Thoracic aorta (tissue), 2 donors: ENCODE measurements at places on chromosomes 12 and 14.

- DNase-seq: no peak
These were observed 202.4 kb upstream of the AMIGO2 start for GRCh38 chr12:47282206-47282605.

DNA sequence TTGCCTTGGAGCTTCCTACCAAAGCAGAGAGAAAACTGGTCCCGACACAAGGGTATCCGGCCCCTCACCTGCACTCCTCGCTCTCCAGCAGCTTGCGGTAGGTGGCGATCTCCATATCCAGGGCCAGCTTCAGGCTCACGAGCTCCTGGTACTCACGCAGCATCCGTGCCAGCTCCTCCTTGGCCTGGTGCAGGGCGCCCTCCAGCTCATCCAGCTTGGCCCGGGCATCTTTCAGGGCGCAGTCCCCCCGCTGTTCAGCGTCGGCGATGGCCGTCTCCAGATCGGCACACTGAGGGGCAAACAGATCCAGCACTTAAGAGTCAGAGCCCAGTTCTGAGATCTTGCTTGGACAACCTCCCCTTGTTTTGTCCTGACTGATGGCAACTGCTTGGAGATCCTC is 13.7 kb downstream of the KRT72 start:
- no peak for DNase-seq

DNA sequence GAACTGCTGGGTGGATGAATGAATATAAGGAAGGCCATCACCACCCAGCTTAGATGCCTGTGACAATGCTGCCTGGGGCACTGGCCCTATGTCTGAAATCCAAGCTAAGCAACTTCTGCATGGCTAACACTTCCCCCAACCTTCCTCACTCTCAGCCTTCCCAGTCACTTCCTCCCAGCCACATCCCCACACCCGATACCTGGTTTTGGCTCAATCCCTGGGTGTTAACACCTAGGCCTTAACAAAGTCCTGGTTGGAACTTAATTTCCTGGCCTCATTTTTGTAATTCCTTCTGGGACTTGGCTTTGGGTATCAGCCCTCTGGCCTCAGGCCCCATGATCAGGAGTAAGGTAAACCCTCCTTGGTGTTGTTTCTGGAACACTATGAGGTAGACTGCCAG is 110.0 kb downstream of the EFCAB11 start:
- no peak for DNase-seq

DNA sequence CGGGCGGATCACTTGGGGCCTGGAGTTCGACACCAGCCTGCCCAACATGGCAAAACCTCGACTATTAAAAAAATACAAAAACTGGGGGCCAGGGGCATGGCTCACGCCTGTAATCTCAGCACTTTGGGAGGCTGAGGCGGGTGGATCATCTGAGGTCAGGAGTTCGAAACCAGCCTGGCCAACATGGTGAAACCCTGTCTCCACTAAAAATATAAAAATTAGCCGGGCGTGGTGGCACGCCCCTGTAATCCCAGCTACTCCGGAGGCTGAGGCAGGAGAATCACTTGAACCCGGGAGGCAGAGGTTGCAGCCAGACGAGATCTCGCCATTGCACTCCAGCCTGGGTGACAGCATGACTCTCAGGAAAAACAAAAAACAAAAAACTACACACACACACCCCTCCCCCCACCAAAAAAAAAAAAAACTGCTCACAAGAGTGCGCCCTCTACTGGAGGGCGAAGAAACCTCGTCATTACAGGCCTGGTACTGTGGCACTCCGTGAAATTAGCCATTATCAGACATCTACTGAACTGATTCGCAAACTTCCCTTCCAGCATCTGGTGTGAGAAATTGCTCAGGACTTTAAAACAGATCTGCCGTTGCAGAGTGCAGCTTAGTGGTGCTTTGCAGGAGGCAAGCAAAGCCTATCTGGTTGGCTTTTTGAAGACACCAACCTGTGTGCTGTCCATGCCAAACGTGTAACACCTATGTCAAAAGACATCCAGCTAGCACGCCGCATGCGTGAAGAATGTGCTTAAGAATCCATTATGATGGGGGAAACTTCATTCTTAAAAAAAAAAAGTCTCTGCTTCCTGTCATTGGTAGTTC is 7.7 kb downstream of the PPP1R3E start:
- DNase-seq: no peak

DNA sequence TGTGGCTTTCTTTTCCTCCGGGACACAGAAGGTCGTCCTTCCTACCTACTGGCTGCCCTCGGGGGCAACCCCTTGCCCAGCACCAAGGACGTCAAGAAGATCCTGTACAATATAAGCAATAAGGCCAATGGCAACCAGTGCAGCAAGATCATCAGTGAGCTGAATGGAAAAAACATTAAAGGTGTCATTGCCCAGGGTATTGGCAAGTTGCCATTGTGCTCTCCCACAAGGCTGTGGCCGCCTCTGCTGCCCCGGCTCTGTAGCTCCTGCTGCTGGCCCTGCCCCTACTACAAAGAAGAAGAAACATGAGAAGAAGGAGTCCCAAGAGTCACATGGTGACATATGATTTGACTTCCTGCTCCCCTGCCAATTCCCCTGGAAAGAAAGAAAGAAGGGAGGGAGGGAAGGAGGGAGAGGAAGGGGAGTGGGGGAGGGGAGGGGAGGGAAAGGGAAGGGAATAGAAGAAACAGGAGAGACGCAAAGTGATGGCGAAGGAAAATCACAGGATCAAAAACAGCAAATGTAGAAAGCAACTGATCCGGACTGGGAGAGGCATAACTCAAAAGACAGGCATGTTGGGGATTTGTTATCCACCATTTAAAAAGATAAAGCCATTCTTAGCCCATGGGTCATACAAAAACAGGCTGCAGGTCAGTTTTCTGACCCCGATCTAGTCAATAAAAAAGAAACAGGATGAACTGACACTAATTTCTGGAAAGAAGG is 61.3 kb upstream of the RESF1 start:
- no peak for DNase-seq

GRCh38 chr14:25111061-25111601 is 61.2 kb upstream of the STXBP6 start:
- DNase-seq: no peak

DNA sequence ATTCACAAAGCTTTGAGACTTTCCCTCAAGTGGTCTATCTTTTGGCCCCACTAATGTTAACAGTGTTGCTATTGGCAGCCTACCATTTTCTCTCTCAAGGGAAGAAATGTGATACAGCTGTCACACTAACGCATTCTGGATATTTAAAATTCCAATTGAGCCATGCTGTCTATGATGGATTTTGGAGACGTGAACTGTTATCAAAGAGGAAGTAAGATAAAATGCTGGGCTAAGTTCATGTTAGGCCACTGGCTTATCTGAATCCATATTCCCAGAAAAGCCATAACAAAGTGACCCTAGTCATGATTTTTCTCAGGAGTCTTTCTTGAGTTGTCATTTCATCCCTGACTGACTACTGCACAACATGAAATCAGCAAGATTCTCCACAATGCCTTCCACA is 200.2 kb downstream of the PHLDA1 start:
- DNase-seq: no peak

DNA sequence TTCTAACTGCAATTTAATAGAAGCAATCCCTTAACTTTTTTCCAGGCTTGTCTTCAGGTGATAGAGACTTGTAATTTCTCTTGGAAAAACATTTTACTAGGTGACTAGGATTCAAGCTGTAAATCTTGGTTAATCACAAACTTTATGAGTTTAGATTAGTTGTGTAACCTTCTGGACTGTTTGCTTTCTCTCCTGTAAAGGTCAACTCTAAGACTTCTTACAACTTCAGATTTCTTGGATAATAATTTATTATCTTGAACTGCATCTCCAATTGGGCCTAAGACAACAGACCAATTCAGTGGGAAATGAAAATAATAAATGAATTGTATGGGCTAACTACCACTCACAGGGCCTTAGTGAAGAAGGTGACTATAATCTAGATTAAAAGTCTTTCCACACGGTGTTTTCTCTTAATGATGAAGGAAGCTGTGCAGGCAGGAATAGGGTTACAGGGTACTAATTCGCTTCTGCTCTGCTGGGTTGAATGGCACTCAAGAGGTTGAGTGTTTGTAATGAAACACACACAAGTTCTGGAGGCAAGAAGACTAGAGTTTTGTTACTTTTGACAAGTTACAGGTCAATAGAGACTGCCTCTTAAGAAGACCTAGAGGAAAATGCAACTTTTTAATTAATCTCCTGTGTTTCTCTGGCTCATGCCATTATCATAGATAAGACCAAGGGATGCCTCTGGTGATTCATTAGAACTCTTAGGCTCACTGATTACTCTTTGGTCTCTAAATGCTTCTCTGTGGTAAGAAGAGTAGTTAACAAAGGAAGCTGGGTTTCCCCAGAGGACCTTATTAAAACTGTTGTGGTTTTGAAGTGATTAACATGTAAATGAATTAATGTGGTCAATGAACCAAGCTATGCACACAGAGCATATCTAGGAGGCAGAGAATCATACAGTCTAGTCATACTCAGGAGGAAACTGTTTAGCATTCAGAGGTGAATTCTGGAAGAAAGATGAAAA is 30.0 kb upstream of the OR4E1 start:
- DNase-seq: no peak

DNA sequence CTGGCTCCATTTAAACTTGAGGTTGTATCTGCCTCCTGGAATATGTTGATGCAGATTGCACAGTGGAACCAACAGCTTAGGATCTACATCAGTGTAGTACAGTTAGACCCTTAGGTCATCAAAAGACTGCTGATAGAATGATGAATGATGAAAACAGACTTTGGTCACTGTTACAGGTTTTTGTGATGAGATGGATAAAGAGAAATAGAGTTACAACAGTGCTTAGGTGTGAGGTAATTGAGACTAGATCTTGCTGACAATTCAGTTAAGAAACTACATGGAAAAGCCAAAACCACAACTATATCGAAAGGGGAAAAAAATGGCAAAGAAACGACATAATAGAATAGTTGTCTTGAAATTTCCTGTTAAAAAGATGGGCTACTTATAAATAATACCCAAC is 145.7 kb upstream of the LMNTD1 start:
- DNase-seq: no peak

DNA sequence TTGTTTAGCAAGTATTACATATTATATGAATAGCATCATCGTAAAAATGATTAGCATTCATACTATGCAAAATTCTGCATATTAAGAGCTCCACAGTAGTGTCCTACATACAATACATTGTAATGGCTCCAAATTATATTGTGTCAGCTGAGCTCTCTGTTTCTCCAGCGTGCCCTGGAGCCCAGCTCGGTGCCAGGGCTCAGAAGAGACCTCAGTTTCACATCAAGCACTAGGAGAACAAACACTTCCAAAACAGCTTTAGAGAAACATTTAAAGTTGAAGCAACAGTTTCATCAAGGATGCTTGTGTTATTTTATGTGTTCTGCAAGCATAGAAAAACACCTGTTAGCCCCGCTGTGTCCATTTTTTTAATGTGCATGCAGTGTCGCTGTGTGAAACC is 456.9 kb downstream of the EGLN3 start:
- DNase-seq: no peak

GRCh38 chr12:117437516-117438255 is 76.3 kb upstream of the NOS1 start:
- no peak for DNase-seq

DNA sequence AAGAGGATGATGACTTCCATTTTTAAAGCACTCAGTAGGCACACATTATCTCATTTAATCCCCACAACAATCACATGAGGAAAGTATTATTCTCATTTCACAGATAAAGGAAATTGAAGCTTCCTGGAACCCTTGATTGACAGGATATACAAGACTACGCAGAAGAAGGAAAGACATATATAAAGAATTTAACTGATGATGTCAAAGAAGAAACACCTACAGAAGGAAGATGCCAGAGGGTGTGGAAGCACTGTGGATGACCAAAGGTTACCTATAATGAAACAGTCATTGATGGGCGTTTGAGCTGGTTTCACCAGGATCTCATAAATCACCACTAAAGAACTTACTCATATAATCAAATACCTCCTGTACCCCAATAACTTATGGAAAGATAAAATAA is 197.4 kb downstream of the SLC25A21 start:
- no peak for DNase-seq

DNA sequence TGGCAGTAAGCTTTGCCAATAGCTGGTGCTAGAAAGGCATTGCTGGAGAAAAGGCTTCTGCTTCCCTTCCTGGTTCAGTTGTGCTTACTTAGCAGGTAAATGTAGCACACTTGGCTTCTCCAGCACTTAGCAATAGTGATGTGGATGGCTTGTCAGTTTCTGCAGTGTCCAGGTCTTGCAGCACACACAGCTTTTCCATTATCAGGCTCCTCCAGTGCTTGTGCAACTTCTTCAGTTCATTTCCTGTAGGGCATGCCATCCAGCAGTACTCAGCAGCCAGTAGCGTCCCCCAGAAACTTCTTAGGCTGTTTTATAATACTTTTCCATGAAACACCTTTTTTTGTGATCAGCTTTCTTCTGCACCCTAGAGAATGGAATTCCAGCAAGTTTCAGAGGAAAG is 154.6 kb downstream of the SLC6A15 start:
- no peak for DNase-seq

- no peak for DNase-seq
These were observed 345.9 kb upstream of the RGS6 start for GRCh38 chr14:71586131-71586897.

GRCh38 chr12:43338848-43339526 is 213.0 kb downstream of the ADAMTS20 start:
- no peak for DNase-seq

GRCh38 chr12:59499774-59500173 is 96.1 kb upstream of the SLC16A7 start:
- DNase-seq: no peak

DNA sequence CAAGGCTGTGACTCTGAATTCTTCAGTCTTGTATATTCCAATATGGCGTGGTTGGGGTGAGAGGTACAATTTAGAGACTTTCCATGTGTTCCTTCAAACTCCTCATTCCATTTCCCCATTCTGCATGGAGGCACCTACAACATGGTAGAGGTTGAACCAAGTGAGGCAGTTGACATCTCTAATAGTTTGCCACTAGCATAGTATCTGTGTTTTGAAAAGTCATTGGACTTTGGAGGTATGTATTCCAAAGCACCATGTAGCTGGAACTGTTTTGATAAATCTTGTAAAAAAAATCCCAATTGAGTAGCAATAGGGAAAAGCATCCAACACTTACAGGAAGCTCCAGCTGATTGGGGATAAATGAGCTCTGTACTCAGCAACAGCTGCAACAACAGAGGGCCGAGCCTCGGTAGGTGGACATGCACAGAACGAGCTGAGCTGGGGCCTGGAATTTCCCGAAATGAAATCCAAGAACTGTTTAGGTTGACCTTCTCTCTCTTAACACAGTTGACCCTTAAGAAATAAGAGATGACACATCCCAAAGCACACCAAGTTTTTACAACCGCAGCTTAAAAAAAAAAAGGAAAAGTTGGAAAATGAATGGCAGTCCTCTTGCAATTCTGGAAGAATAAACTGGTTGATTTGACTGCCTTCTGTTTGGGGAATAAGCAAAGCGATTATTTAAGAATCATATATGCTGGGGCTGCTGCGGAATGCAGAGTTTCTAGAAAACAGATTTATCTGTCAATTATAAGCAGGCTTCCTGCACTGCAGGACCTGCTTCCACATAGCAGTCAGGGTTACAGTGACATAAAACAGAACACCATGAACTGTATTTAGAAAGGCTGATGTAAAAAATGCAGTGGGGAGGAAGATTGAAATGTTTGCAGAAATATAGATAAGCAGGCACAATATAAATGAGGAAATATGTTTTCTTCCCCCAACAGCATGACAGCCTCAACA is 194.6 kb upstream of the KRR1 start:
- DNase-seq: peak; percentile 4
